ENCODE measurements at places on chromosomes 3 and 15. TPM values are rescaled to one million over a fixed set of nuclear protein-coding genes. Genes with fewer than 3 reads are reported as not detected.

Gene RBMS3
- polyA plus RNA-seq, result 14.5 TPM

Gene SMCO1
- not detected for polyA plus RNA-seq

Gene ZBED2
- polyA plus RNA-seq, result not detected

Gene MRAS
- polyA plus RNA-seq, result 90.2 TPM

Gene TUBGCP5
- 14.0 TPM for polyA plus RNA-seq

All from BJ (cell line).